ENCODE measurements at places on chromosomes 11 and 22.

DNA sequence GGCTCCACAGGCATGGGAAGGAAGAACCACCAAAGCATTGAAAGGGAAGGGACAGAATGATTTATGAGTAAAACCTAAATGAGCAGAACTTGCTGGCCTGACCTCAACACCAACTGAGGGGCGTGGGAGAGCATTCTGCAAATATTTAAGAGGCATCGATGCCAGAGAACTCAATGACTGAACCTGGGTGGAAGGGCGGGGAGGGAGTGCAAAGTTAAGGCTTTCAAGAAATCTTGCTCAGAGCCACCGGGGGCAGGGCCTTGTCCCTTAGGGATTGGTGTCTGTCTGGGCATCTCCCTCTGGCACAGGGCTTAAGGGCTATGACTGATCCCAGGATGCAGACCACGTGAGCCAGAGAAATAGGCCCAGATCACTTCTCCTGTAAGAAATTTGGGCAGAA, 137.1 kb downstream of the ADAMTS15 start:
- no peak for DNase-seq

DNA sequence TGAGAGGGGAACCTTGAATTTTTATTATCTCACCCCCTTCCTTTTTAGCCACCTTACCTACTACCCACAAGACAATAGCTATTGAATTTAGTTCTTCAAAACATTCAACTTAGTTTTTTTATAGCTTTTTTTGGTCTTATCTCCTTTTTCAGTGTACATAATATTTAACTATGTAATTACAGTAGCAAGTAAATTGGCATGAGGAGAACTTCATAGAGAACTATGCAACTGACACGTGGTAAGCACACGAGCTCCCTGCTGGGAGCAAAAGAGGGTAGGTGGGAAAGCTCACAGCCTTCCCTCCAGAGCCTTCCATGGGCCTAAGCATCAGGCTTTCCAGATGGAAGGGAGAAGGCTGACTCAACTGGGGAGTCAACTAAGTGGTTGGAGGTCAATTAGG, 22.1 kb upstream of the ZDHHC13 start:
- DNase-seq = no peak

- DNase-seq = no peak
Observed at GRCh38 chr11:26078231-26078821, 253.6 kb upstream of the ANO3 start.

DNA sequence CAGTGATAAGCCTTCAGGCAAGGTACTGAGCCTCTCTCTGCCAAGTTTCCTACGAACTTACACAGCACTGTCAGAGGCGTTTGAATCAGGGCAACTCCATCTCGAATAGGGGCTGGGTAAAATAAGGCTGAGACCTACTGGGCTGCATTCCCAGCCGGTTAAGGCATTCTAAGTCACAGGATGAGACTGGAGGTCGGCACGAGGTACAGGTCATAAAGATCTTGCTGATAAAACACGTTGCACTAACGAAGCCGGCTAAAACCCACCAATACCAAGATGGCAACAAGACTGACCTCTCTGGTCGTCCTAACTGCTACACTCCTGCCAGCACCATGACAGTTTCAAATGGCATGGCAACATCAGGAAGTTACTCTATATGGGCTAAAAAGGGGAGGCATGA, 20.4 kb upstream of the POGLUT3 start:
- no peak for DNase-seq

- DNase-seq = no peak
Observed at GRCh38 chr22:29528144-29528543, 25.4 kb downstream of the THOC5 start.

DNA sequence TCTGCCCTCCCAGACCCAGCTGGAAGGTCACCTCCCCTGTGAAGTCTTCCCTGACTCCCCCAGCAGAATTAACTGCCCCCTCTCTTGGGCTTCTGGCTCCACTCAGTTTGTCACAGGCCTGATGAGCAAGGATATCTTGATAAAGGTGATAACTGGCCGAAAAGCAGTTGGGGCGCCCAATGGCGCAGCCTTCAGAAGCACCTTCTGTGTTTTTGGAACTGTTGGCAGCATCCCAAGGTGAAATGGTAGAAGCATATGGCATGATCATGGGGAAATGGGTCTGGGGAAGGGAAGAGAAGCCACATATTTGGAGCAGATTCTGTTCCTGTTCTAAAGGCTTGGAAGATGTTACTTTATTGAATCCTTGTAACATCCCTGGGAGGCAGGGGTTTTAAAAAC, 2.8 kb upstream of the TAB1 start:
- DNase-seq = no peak

Data from CD8-positive, alpha-beta memory T cell (primary cell).